ENCODE measurements at places on chromosomes 1 and 21.

DNA sequence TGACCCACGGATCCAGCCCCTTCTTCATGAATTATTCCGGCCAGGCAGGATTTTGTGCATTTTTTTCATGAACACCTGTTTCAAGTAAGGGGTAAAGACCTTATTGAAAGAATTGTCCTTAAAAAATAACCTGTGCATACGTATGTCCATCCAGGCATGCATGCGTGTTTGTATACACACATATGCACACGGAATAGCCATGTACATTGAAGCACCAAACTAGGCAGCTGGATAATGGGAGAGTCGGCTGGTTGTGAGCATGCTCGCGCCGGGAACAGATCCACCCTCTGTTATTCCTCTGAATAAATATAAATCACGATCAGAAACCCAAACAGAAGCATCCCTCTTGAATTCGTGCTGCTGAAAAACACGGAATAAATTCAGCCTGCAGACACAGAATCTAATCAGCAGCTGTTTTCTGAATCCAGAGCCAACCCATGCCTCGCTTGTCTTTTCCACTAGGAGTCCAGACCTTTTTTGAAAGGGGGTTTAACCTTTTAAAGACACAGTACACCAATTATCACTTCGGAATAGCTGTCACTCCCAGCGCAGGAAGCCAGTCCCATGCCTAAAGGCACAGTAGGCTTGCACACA, at the start of gene HIVEP3:
HIVEP3 (minus strand) TSS at position 473 of the 594 bp plus-strand sequence.
- peak; percentile 70 for DNase-seq

DNA sequence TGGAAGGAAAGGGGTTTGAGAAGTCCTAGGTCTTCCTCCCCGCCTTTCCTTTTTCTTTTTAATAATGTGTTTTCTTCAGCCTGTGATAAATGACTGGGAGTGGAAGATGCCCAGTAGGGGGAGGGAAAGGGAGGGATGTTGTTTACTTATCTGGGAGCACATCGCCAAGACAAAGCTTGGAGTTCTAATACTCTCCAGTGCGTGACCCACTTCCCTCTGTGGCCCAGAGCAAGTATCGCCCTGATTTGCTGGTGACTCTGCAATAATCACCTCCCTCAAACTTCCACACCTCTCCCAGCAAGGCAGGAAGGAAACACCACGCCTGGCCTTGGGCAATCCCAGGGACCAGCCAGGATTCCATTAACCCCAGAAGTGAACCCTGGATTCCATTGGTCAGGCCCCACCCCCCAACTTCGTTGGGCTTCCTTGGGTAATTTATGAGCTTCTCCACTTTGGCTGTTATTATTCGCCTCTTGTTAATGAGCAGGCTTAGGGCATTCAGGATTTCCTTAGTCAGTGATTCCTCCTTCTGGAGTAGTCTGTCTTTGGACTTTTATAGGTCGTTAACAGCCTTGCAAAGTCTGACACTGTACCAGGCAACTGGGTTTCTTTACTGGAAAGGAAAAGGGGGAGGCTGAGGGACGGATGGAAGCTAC, 24.3 kb upstream of the GRHL3 start:
- no peak for DNase-seq

DNA sequence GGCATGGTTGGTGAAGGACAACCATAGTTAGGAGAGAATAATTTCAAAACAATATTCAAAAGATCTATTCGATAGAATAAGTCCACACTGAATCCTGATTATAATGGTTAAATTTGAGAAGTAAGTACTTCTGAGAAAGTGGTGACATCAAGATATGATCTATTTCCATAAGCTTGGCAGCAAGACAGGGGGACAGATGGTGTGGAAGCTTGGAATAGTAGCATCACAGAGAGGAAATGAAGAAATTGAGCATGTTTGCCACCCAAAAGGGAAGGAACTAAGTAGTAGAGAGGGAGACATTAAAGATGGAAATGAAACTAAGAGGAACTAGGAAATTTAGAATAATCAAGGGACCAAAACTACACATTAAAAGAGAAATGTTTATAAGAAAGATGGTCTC, 94.5 kb downstream of the OLFM3 start:
- DNase-seq: no peak

DNA sequence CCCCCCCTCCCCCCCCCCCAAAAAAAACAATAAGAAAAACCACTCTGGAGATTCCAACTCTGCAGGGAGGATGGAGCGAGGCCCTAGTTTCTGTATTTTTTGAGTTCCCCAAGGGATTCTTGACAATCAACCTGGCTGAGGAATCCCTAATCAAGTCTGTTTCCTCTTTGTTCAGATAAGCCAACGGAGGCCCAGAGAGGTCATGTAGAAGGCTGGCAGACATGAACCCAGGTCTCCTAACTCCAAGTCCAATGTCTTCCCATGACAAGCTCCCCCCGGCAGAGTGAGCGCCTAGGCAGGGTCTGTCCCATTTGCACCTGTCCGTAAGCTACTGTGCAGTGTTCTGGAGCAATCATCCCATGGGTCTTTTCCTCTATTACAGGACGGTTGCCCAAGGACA, 39.5 kb downstream of the LRRC71 start:
- no peak for DNase-seq

DNA sequence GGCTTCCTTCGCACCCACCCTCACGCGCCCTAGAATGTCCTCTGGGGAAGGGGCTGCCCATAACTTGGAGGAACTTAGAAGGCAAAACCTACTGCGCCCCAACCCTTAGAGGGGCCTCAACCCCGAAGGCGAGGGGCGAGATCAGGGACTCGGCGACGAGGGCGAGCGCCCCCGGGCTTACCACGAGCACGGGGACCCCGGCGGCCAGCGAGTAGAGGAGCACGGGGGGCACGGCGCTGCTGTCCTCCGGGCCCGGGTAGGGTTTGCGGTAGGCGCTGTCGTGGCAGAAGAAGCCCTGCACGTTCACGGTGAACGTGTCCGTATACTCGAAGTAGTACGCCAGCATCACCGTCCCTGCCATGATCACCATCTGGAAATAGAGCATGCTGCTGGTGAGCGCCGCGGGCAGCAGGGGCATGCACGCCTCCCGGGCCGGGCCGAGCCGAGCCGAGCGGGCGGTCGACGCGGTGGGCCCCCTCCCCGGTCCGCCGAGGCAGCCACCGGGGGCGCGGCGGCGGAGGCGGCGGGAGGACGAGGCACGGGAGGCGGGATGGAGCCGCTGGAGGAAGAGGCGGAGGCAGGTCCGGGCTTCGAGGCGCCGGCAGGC, 304 bp downstream of the PLPPR5 start:
- no peak for DNase-seq

GRCh38 chr1:106344494-106344893, 712.0 kb upstream of the PRMT6 start:
- no peak for DNase-seq

GRCh38 chr1:27726173-27727044, 648 bp downstream of the FAM76A start:
- DNase-seq: no peak

GRCh38 chr1:223231581-223231980, 88.5 kb upstream of the TLR5 start:
- DNase-seq: no peak

DNA sequence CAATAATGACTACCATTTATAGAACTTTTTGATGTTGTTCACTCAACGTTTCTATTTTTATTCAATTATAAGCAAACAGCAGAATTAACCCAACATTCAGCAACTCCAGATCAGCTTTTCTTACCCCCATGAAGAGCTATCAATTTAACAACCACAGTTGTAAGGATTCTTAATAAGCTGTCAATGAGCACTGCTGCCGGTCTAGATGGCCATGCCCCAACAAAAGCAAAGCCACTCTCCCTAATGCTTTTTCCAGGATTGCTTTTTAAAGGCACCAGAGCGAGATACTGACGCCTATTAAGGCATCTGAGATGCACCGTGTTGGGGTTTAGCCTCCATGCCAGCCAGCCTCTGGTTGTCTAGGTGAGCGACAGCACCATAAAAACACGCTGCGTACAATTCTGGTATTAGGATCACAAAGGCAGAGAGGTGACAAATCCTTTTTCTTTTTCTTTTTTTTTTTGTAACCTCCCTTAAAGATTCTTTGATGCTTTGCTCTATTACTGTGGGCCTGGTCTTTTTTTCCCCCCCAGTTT, 39.5 kb downstream of the PTPRC start:
- no peak for DNase-seq

DNA sequence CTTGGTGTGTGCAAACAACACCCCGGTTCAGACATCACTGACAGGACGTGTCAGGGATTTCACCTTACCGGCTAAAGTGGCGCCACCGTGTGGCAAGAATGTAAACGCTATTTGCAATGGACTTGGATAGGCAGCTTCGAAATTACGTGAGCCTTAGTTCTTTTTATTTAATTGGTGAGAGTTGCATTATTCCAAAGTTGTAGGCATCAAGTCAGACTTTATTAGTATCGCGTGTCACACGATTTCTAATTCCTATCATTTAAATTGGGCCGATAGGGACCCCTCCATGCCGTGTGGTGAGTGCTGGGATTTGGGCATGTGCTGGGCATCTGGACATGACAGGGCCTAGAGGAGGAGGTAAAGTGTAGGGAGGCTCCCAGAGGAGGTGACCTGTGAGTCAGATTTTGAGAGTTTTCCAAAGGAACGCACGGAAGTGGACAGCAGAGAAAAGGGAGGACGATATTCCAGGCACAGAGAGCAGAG, 14.5 kb upstream of the CPT2 start:
- DNase-seq: peak; percentile 19

DNA sequence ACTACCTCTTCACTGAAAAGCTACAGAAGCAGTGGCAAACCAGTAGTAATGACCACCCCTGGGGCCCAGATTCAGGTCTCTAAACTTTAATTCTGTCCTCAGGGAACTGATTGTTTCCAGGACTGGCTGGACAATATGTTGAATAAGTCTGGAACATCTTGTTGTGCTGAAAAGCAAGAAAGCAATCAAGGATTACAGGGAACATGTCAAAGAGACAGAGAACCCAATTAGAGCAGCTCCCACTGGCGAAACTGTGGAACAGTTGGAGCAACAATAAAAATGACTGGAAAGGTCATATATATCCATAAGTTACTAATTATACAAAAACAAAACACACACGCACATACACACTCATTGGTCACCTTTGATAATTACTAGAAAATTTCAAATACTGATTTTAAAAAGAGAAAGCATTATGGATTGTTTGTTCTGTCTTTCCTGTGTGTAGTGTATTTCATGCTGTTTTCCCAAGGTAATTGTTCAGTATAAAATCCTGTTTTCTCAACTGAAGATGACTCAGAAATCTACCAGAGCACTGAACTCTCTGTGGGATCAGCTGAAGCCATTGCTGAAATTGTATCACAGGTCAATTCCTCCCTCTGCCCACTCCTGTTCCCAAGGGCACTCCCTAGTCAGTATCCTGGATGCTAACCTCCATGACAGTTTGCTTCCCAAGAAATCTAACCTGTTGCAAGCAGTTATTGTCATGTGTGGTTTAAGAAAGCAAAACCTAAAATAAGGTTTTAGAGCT, 83.6 kb upstream of the RGS1 start:
- no peak for DNase-seq

- peak; percentile 95 for DNase-seq
These were observed 94.2 kb downstream of the DISC1 start for GRCh38 chr1:231720652-231721325.

DNA sequence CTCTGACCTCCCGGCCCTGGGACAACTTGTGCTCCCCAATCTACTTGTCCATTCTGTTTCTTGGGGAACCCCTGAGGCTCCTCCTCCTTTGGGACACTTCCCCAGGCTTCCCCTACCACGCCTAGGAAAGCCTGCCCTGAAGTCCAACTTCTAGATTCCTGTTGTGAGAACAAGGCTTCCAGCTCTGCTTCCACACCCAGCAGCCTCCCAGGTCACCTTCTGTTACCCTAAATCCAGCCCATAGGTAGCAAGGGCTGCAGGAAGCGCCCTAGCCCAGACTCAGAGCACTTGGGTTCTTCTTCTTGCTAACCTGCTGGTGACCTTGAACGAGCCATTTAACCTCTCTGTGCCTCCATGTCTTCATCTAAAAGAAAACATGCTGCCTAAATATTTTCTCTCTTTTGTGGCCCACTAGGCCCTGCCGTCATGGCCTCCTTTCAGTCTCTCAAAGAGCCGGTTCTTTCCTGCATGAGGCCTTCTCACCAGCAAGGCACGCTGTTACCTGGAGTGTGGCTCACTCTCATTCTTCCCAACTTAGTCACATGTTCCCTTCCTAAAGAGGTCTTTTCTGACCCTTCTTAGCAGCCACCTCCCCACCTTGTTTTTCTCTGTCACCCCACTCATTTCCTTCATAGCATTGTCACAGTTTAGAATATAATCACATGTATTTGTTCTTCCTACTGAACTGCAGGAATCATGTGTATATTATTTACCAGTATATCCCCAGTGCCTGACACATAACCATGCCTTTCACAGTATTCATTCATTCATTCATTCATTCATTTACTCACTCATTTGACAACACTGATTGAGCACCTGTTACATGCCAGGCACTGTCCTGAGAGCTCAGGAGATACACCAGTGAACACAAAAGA, 1.4 kb downstream of the CAPN2 start:
- DNase-seq: no peak

GRCh38 chr1:95021805-95022643, 50.7 kb downstream of the ALG14 start:
- DNase-seq: no peak

DNA sequence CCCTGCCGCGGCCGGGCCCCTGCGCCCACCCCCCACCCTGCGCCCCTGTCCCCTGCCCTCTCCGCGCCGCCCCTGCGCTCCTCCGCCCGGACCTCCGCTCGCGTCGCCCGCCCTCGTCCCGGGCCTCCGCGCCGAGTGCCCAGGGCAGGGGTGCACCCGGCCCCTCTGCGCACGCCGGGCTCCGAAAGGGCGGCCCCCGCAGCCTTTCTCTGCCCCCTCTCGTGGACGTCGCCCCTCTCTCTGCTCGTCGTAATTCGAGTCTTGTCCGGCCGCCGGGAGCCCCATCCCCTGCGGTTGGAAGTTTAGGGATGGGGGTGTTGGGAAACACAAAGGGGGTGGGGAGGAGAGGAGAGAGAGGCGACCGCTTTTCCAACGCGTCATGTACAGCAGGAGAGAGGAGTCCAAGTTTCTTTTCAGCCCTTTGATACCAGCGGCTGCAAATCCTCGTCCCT, 407 bp downstream of the GALNT2 start:
- peak; percentile 8 for DNase-seq

DNA sequence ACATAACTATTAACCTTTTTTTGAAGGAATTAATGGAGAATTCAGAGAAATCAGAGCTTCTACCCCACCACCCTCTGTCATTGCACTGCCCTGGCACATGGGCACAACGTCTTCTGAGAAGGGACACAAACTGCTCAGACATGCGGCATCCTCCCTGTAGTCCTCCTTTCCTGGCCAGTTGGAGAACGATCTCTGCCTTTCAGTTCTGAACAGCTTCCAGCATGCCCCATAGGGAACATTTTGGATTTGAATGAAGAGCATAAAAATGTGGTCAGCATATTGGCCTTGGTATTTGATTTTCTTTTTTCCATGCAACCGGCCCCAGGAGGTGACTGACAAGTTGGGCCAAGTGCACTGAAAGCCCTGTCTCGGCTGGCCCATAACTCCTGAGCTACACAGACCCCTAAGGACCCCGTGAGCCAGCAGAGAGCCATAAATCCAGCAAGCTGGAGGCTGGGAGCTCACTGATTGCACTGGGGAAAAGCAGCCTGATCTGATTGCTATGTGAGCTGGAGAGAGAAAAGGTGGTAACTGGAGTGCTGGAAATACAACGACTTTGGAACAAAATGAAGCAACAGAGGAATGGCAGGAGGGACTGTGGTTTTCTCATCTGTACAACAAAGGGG, 10.9 kb upstream of the BLACAT1 start:
- no peak for DNase-seq
